NCI-H2227 treated with DMSO at 0.1 percent for 48 hours (cell line): ENCODE measurements at places on chromosomes 2 and 18.

DNA sequence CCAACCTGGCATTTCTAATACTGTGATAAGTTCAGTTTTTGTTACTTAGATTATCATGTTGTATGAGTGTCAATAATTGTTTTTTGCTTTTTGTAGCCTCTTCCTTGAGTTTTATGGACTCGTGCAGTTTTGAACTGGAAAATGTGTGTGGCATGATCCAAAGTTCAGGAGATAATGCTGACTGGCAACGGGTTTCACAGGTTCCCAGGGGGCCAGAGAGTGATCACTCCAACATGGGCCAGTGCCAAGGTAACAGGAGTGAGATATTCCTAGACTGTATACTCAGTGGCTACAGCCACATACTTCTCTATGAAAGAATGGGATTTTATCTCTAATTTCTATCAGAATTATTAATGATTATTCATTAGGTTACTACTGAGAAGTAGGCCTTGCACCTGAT is 18.2 kb downstream of the MEP1B start:
- no peak for DNase-seq

DNA sequence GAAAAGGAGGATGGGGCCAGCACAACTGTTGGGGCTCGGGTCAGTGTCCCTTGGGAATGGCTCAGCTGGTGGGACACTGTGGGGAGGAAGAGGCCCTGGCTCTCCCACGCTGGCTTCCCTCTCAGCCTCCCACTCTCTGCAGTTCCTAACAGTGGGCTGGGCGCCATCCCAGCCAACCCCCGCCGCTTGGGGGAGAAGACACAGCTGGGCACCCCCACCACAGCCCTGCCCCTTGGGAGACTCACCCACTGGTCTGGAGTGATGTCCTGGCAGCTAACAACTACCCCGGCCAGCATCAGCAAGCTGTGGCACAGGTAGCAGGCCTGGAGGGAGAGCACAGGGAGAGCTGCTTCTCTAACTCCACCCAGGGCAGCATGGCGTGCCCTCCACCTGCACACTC is 8.3 kb upstream of the SEMA4C start:
- DNase-seq = no peak

DNA sequence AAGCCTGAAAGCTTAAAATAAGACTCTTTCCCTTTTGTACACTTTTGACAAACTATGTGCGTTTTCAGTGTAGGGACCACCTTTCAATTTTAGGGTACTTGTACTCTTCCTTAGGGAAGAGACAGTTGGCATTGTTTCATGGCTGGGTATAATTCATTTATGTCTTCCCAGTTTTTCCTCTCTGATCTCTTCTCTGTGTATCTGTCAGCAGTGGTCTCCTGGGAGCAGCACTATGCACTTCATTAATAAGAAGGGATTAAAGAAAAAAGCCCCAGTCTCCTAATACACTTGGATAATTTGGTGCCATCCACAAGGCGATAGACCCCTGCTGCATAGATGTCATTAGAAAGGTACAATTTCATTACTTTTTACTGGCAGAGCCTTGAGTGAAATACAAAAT is 12.1 kb downstream of the AQP4 start:
- DNase-seq = no peak

DNA sequence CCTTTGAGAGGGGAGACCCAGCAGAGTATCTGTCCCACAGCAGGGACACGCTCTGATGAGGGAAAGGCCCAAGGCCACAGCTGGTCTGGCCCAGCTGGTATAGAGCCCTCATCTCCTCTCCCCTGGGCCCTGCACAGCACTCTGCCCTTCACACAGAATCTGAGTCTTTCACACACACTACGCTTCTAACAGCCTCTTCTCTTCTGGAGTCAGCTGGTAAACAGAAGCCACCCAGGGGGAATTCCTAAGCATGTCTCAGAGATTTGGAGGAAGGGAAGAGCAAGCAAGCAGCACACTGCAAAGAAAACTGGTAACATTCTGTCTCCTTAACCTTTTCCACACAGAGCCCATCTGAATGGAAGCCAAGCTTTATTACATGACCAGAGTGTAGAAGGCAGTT is 121.1 kb upstream of the ACAA2 start:
- DNase-seq = no peak

DNA sequence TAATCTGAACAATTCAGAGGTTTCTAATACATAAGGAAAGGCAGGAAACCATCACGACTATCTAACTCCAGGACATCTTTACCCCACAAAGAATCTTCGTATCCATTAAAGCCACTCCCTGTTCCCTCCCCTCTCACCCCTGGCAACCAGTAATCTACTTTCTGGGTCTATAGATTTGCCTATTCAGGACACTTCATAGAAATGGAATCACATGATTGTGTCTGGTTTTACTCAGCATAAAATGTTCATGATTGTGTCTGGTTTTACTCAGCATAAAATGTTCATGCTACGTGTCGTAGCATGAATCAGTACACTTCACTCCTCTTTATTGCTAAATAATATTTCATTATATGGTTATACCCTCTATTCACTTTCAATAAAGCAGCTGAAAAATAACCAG is 11.6 kb downstream of the FECH start:
- no peak for DNase-seq

- peak; percentile 65 for DNase-seq
These were observed 108.4 kb upstream of the BZW1 start for GRCh38 chr2:200703127-200703925.
